ENCODE measurements at places on chromosomes 13 and 19.

DNA sequence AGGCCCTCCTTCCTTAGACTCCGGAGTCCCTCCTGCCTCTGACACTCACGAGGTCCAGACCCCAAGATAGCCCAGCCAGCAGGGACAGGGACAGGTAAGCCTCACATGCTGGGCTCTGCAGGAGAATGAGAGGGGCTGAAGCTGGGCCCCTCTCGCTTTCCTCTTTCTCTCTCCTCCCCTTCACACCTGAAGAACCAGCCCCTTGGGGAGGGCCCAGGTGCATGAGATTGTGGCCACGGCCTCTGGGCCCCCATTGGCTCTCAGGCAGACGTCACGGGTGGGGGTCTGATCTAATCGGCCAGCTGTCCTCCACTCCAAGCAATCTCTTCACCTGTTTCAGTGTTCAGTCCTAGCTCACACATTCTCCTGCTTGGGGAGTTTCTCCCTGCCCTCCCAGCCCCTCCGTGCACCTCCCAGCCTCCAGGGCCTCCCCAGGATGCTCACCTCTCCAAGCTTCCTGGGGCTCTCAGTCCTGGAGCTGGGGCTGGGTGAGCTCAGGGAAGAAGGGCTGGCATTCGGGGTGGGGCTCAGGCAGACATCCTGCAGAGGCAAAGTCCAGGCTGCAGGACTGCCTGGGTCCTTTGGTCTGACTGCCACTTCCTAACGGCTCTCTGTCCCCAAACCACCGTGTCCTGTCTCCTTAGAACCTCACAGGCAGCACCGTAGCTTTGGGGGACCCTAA, 2.8 kb downstream of the TMEM150B start:
- no peak for DNase-seq

GRCh38 chr13:76512721-76513145, 373.5 kb downstream of the KCTD12 start:
- no peak for DNase-seq

DNA sequence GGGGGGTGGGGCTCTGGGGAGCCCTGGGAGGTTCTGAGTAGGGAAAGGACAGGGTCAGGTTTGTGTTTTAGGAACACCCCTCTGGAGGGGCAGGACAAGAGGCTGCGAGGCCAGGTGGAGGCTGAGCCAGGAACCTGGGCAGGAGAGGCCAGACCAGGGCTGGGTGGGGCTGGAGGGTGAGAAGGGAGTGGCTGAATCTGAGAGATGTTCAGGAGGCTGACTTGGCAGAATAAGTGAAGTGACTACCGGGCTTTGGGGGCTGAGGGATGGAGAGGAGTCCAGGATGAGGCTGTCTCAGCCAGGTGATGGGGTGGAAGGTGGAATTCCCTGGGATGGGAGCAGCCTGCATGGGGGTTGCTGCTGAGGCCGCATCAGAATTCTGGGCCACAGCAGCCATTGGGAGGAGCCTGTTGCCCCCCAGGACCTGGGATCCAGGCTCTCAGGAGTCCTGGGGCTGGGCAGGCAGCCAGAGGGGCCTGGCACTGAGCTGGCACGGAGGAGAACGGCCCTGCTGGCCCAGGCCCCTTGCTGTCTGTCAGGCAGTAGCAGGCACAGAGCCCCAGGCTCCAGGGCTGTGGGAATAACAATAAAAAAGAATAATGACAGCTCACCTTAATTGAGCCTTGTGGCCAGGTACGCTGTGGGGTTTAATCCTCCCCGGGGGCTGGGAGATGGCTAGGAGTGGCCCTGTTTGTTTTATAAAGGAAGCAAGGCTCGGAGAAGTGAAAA, 3.3 kb downstream of the PPP5C start:
- no peak for DNase-seq

- no peak for DNase-seq
Observed at GRCh38 chr19:47510516-47511127, 4.2 kb downstream of the NAPA start.

GRCh38 chr13:42834946-42835345, 53.6 kb downstream of the FAM216B start:
- no peak for DNase-seq

- DNase-seq: no peak
Observed at GRCh38 chr19:48817585-48818124, 6.8 kb upstream of the BCAT2 start.

- no peak for DNase-seq
Observed at GRCh38 chr13:113550453-113550852, 34.1 kb upstream of the TFDP1 start.

Measured in Right ventricle myocardium inferior (tissue), 1 donor.